ENCODE measurements at places on chromosomes 12 and 14.

- DNase-seq: no peak
Measured at GRCh38 chr12:66003951-66004350, 126.6 kb downstream of the LLPH start.

GRCh38 chr14:68808696-68809480 lies 16.0 kb upstream of the ZFP36L1 start:
- no peak for DNase-seq

- no peak for DNase-seq
Measured at GRCh38 chr14:60753264-60754119, 18.9 kb downstream of the MNAT1 start.

DNA sequence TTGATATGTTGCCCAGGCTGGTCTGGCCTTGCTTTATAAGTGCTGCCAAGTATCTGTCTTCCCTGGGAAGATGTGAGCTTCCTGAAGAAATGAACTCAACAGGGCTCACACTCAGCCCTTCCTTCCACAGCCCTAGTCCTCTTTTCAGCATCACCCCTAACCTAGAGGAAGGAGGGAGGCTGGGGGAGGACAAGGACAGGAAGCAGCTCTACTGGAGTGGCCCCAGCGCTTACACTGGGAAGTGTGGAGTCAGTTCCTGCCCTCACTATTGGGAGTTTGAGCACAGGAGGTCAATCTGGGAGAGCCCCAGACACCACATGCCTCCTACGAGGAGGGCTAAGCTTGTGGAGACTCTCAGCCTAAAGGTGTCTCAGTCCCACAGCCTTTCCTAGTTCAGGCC lies 16.8 kb downstream of the GALNT6 start:
- no peak for DNase-seq

GRCh38 chr12:69252033-69252432 lies 12.7 kb downstream of the CPSF6 start:
- no peak for DNase-seq

DNA sequence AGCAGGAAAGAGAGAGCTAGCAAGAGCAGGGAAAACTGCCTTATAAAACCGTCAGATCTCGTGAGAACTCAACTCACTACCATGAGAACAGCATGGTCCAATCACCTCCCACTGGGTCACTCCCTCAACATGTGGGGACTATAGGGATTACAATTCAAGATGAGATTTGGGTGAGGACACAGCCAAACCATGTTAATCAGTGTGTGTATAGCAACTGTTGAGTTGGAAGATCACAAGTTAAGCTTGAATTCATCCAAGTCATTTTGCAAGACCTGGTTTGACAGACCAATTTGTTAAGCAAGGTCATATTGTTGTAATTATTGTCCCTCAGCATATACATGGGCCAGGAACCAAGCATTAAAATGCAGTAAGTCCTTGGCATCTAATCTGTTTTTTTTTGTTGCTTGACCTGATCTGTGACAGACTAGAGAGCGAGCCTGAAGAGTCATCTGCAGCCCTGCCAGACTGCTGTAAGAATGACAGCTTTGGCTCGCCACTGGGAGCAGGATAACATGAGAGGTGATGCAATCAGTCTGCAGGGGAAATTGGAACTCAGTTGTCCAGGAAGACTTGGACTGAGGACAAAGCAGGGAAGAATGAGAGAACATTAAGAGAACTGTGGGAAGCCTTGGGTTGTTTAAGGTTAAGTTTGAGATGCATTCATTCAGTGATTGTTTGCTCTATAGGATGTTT lies 297.6 kb upstream of the SEL1L start:
- DNase-seq: peak; percentile 87

- DNase-seq: no peak
Measured at GRCh38 chr12:46177837-46178608, 90.8 kb downstream of the SLC38A1 start.

DNA sequence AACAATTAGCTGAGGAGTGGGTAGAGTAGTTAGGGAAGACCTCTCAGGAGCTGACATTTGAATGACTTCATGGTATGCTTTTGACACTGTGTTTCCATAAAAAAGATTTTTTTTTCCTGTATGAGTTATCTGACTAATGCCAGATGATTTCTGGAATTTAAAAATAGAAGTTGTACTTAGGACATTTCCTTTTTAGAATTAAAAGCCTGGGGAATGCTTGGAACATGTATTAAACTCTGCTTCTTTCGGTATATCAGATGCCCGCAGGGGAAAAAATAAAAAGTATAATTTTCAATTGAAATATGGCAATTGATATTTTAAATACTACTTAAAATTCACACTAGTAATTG lies 41.1 kb downstream of the BRMS1L start:
- DNase-seq: no peak

DNA sequence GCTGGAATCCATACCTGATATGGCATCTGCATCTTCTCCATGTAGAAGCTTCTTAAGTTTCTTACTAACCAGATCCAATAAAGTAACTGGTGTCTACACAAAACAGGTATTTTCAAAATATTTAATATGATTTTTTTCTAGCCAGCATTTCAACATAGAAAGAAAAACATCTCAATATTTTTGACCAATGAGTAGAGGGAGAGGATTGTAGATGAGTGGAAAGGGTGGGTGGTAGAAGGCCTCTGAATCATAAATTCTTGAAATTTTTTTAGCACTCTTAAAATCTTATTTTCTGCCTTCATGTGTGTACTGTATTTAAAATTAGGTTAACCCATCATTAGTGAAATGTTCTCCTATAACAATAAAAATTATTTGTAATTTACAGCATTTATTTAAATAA lies 18.0 kb downstream of the DEPDC4 start:
- no peak for DNase-seq

DNA sequence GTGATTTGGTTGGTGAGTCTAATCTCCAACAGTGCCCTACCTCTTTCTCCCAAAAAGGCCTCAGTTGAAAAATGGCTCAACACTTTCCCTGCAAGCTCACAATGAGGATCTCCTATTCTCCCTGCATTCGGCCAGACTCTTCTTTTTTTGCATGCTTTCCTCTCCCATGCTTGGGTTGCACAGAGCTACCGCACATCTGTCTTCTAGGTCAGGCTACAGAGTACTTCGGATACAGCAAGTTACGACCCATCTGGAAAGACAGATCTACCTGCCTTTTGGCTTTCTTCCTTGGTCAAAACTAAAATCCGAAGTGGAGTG lies 305 bp upstream of the SLC16A7 start:
- no peak for DNase-seq

DNA sequence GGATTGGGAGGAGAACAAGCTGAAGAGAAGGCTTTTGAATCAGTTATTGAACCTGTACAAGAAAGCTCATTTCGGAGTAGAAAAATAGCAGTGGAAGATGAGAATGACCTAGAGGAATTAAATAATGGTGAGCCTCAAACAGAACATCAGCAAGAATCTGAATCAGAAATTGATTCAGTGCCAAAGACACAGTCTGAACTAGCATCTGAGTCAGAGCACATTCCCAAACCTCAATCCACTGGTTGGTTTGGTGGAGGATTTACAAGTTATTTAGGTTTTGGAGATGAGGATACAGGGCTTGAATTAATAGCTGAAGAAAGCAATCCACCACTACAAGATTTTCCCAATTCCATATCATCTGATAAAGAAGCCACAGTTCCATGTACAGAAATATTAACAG lies 13.5 kb downstream of the MIA2 start:
- DNase-seq: no peak

GRCh38 chr12:64900540-64900939 lies 76.1 kb downstream of the TBC1D30 start:
- no peak for DNase-seq

GRCh38 chr14:36517242-36518030 lies 2.6 kb downstream of the NKX2-1 start:
- DNase-seq: no peak

- no peak for DNase-seq
Measured at GRCh38 chr12:124939421-124940142, 25.1 kb upstream of the UBC start.

DNA sequence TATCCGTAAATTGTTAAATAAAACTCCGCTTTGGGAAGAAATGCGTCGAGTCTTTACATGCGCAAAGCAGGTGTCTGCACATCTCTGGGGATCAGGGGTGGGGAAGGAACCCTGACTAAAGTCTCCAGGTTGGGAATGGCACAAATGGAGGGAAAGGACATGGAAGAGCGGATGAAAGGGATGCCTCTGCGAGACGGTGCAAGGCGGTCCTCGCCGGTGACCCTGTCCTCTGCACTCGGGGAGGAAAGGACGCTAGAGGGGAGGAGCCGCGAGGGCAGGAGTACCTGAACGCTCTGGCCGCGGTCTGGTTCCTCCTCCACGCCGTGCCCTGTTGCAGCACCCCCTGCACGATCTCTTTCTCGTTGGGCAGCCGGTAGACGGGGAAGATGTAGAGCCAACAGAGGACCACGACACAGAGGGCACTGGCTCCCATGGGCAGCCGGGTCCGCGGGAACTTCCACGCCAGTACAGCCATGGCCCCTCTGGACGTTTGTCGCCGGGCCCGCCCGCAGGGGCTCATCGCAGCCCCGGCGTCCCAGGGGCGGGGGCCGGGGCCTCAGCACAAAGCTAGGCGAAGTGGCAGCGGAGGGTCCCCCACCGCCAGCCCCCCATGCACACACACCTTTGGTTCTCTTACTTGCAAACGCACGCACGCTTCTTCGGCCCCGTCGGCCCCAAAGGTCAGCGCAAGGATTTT lies 646 bp downstream of the ST8SIA1 start:
- peak; percentile 43 for DNase-seq

DNA sequence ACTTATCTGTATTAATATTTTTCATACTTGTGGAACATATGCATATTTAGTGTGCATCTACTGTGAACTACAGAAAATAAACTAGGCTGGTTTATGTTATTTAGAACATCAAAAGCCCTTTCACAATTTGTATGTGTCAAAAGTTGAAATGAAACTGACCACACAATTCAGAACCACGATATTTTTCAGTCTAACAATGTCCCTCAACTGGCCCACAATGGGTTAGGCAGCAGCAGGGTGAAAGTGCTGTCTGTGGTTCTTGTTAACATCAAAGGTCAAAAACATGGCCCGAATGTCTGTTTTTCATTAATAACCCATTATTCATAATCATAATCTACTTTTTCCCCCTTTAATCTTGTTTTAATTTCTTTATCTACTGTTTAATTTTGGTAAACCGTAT lies 559.9 kb upstream of the ATP2B1 start:
- no peak for DNase-seq

DNA sequence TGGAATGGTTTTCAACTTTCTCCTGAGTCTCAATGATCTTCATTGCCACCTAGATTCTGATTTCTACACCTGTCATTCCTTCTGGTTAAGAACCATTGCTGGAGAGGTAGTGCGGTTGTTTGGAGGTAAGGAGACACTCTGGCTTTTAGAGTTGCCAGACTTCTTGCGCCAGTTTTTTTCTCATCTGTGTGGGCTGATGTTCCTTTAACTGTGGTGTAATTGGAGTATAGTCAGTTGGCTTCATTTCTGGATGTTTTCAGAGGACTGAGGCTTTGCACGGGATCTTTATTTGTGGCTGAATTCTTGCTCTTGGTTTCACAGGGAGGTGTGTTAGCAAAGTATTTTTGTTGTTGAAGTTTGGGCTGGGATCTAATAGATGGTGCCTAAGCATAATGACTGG lies 5.7 kb upstream of the CLEC4D start:
- no peak for DNase-seq

- DNase-seq: no peak
Measured at GRCh38 chr12:95646781-95647190, 95.5 kb upstream of the USP44 start.

DNA sequence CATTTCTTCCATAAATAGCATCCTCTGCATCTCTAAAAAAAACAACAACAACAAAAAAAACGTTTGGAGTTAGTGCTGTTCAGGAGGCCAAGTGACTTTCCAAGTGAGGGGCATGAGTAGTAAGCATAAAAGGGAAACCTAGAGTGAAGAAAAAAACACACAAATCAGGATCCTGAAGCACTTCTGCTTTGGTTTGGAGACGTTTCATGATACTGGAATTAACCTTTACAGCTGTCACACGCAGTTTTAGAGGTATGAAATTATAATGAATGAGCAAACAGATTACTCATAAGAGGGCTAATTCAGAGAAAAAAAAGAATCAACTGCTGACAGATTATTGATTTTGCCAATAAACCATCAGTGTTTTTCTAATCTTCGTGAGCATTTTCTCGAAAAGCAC lies 3.8 kb downstream of the SRSF9 start:
- no peak for DNase-seq

- DNase-seq: no peak
Measured at GRCh38 chr14:101292448-101292847, 268.8 kb upstream of the DIO3 start.

GRCh38 chr12:27324530-27324929 lies 8.1 kb upstream of the BMAL2 start:
- no peak for DNase-seq

DNA sequence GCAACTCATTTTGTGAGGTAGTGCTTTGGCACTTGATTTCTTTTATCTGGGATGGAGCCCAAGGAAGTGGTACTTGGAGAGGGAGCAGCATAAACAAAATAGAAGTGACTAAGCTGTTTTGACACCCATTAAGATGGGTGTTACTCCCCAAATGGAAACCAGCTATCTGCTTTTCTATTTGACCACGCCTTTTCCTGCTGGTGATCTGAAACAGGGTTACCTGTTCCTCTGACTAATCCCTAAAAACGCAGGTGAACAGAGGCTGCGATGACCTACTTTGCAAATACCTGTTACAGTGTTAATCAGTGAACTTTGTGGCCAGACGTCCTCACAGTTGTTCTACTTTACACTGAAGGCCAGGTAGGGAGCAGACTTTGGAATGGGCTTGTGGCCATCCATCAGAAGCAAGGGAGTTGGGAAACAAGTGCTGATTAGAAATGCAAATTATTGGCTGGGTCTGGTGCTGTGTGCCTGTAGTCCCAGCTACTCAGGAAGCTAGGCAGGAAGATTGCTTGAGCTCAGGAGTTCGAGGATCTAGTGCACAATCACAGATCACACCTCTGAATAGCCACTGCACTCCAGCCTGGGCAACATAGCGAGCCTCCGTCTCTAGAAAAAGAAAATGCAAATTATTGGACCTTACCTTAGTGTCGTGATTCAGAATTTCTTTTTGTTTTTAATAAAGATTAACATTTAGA lies 58.3 kb upstream of the HECTD1 start:
- DNase-seq: peak; percentile 13

DNA sequence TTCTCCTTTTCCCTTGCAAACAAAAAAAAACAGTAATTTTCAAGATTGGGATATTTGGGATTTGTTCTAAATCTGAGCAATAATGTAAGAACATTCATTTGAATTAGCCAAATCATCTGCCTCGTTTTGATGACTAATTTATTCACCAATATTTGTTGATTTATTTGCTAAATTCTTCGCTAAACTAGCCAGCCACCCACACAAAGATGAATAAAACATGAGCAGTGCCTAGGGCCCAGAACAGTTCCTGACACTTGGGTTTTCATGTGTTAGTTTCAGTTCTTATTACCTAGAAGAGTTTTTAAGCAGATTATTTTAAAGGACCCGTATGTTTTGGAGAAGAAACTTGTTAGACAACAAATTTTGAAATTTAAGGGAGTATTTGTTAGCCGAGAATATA lies 1.4 kb downstream of the ETNK1 start:
- DNase-seq: peak; percentile 26

DNA sequence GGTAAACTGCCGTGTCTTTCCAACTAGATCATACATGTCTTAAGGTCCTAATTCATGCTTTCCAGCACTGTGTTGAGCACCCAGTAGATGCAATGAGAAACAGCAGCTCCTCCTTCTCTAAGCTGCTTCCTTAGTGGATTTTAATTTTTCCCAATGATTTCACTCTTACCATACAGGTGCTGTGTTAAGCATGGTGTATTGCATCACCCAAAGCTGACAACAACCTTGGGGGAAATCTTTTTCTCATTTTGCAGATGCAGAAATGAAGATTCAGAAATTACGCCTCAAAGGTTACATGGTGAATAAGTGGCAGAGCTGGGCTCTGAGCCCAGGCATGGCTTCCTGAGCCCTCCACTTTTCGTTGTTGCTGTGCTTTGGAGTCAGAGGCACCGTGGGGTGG lies 75.6 kb downstream of the NEDD1 start:
- DNase-seq: no peak

- no peak for DNase-seq
Measured at GRCh38 chr14:73162251-73162650, 25.9 kb downstream of the PSEN1 start.

Data from NCI-H69 (cell line).